ENCODE measurements at places on chromosomes 6 and 20. TPM values are rescaled to one million over a fixed set of nuclear protein-coding genes. Genes with fewer than 3 reads are reported as not detected.

Gene KCNS1
- total RNA-seq: not detected

- DNase-seq: no peak
Observed at GRCh38 chr6:83517500-83517899, 5.2 kb downstream of the PRSS35 start.

DNA sequence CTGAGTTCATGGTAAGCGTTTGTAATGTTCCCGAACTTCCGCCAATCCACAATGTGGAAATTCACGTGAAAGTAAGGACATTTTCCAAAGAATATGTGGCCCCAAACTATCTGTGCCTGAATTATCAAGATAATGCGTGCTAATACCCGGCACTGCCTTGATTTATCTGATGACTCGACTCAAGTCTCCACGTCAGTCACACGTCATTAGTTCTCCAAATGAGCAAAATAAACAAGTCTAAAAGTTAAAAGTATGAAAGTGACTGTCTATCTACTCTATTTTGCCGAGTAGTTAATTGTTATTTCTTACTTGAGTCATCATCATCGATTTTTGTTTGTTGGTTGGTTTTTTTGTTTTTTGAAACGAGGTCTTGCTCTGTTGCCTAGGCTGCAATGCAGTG, 21.7 kb upstream of the FOXC1 start:
- DNase-seq: no peak

GRCh38 chr6:34570066-34570833, 14.1 kb upstream of the SPDEF start:
- DNase-seq: no peak

DNA sequence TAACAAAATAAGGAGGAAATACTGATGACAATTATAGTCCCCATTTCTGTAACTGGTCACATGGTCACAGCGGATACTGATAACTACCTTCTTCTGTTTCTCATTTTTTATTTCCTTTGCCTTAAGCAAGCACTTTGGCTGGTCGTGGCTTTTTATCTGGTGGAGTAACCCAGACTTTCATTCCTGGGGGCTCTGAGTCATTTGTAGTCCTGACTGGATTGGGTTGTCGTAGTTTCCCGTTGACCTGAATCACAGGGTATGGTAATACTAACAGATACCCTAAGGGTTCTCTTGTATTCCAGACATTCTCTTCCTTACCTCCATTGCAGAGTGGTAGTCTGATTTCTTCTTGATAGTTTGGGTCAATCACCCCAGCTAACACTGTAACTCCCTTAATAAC, 500.3 kb upstream of the ADGRB3 start:
- no peak for DNase-seq

DNA sequence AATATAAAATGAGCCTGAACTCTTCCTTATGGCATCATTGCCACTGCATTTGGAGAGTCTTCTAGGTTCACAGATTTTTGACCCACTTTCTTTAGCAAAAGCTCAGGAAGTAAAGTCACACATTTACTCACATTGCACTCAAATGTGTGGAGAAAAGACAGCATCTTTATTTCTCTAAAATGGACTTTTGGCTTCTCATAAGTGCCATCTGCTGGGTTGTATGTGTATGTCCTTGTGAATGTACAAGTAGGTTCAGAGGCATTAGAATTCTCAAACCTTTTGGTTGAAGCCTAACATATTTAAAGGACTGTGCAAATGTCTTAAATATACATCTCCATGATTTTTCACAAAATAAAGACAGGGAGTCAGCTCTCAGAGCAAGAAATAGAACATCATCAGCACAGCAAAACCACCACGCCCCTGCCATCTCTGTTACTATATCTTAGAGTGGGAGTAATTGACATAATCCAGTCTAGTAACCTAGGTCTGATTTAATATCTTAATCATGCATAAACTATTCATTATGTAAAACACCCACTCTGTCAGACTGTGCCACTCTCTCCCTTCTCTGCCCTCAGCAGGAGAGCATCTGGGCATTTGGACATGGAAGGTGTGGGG, 42.2 kb upstream of the SPTLC3 start:
- DNase-seq: no peak

Gene EYS
- total RNA-seq: not detected

Gene COX4I2
- 7.1 TPM for total RNA-seq

DNA sequence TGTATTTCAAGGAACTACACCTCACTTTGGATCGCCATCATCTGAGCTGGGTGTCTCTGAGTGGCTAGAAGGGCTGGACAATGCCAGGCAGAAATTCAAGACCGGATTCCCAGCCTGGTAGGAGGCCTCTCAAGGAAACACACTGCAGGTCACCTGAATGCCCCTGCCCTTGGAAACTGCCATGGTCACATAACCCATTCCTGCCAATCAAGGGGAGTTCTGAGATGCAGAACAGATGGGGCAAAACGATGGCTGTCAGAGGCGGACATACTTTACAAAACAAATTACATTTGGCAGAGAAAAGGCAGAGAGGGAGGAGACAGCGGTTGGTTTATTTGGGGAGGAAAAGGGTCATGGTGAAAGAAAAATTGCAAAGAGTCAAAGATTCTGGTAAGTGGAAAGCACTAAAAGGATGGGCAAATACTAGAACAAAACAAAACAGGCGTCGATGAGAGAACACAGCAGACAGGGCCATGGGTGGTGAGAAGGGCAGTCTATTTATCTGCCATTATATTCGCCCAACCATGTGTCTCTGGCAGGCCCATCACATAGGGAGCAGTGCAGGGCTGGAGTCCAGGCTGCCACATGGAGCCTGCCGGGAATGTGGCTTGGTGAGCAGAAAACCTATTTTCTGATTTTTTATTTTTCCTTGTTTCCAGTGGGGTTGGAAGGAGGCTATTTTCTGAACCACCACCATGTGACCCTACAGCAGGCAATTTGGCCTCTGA, 13.5 kb downstream of the BEND3 start:
- DNase-seq: no peak

Gene EMILIN3
- 6.6 TPM for total RNA-seq

All from Right ventricle myocardium inferior (tissue), 1 donor.